GM04504 (cell line): ENCODE measurements at places on chromosomes 4 and X.

DNA sequence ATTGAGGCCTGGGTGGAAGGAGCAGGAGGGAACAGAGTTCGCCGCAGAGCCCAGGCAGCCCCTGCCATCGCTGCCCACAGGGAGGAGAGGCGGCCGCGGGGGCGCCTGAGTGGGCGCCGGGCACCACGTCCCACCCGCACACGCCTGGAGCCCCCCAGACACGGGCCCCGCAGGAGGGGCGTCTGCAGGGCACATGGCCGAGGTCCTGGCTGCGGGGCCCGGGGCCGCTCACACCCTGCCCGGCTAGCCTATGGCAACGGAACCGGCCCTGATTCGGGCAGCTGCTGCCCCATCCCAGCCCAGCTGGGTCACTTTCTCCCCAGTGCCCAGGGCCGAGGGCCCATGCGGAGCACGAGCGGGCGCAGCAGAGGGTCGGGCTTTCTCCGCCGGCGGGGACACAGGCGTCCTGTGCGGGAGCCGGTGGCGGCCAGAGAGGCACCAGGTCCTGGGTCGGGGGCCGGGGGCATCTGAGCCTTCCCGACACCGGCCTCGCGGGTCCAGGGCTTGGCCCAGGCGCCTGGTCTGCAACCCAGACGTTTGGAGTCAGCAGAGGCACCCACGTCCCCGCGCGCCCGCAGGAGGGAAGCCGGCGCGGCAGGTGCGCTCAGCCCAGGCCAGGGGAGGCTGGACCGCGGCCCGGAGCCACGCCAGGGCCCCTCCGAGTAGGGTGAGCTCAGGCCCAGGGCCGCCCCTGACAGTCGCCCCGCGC lies 91.2 kb downstream of the FAM53A start:
- no peak for DNase-seq

GRCh38 chr4:55050418-55050950 lies 74.9 kb downstream of the KDR start:
- DNase-seq, result no peak

- DNase-seq, result no peak
Measured at GRCh38 chr4:22237155-22237751, 278.6 kb downstream of the ADGRA3 start.

DNA sequence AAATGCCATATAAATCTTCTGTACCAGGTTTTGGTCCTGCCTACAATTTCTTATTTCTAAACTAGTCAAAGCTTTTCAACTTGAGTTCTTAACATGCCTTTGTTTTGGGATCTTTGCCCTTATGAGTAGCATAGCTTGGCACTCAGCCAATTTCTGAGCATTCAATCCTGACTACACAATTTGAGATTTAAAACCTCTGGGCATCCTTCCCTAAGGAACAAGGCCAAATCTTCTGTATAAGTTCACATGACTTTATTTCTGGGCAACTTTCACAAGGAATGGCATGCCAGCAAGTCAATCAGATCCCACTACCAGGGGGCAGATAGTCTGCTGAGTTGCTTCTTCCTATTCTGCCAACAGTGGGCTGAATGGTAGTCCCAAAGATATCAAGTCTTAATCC lies 254.2 kb downstream of the ADAMTS3 start:
- no peak for DNase-seq

DNA sequence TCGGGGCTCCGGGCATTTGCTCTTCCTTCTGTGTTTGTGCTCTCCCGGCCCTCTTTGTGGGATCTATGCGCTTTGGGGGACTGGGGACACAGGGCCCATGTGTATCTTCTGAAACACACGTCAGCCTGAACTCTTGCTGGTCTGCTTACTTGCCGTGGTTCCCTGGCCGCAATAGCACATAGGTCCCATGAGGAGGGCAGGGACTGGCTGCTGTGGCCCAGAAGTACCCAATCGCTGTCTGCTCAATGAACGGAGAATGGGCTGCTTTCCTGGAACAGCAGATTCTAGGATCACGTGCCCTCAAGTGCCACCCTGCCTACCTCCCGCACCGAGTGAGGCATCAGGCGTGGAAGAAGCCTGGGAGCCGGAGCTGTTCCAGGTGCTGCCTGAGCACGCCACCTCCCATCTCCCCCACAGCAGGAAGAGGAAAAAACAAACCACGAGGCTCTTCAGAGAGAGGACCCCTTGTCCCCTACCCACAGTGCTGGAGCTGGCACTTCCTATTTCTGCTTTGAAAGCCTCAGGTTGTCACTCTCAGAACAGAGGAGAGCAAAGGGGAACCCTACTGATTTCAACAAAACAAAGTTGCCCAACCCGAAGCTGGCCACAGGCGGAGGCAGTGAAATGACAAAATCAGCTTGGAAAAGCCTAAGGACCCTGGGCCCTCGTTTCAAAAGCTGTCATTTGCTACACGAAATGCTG lies 3.8 kb downstream of the G6PD start:
- no peak for DNase-seq

DNA sequence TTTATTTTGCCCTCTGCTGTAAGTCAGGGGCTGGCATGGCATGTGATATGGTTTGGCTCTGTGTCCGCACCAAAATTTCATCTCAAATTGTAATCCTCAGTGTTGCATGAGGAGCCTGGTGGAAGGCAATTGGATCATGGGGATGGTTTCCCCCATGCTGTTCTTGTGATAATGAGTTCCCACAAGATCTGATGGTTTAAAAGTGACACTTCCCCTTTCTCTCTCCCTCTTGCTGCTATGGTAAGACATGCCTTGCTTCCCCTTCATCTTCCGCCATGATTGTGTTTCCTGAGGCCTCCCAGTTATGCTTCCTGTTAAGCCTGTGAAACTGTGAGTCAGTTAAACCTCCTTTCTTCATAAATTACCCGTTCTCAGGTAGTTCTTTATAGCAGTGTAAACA lies 72.0 kb upstream of the MSX1 start:
- no peak for DNase-seq

GRCh38 chrX:55867708-55868107 lies 150.2 kb downstream of the RRAGB start:
- no peak for DNase-seq

GRCh38 chrX:136582624-136583023 lies 50.6 kb downstream of the VGLL1 start:
- no peak for DNase-seq

DNA sequence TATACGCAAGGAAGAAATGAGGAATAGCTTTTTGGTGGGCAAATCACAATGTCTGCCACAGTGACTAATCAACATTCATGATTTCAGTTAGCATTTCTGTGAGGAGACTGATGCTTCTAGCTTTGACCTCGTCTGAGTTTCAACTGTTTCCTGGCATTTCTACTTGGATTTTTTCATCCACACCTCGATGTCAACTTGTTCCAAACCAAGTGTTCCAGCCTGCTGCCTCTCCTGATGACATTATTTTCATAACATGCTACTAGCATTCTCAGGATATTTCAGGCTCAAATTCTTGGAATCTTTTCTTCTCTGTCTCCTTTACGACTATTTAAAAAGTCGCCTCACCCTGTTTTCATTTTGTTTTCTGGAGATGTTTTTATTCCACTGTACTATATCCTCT lies 90.3 kb upstream of the TEX13D start:
- DNase-seq, result no peak

GRCh38 chr4:158821228-158821971 lies 52.6 kb downstream of the FNIP2 start:
- DNase-seq, result no peak

GRCh38 chr4:63459329-63459728 lies 949.9 kb downstream of the TECRL start:
- DNase-seq, result no peak

DNA sequence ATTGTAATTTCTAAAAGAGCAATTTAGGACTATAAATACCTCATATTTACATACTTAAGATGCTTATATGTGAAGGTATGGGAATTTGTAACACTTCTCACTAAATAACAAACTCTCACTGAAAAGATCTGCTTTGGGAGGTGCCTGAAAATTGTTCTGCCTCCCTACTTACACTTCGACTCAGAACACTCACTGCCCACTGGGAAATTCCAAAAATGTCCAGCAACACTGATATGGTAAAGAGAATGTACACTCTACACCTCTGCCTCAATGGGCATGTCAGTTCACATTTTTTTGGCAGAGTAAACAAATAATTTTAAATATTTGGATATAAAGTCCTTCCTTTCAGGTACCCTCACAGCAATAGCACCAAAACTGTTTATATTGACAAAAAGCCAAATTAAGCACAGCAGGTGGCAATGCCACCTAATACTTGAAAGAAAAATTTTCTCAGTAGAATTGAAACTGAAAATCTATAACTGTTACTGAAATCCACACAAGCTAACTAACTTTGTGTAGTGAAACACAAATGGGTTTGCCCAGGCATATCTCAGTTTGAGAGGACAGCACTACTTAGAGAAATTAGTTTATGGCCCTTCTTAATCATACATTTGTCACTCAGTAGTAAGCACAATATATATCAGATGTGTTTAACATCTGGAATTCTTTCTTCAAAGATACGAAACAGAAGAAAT lies 67.1 kb downstream of the PRDM5 start:
- no peak for DNase-seq

GRCh38 chr4:108540536-108540935 lies 79.8 kb upstream of the RPL34 start:
- DNase-seq, result no peak

DNA sequence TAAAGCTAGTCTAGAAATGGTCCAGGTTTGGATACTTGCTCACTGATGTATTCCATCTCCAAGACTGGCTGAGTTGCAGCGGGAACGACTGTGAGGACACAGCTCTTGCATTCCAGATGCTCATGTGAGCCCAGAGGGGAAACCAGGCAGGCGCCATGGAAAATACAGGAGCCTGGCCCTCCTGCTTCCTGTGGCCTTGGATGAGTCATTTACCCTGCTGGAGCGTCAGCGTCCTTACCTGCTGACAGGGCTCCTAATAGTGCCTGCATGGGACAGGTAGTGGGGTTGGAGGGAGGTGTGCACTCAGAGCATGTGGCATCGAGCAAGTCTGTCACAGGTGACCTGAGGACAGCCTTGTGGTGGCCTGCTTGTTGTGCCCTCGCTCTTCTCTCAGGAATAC lies 69.4 kb downstream of the NSG1 start:
- no peak for DNase-seq

DNA sequence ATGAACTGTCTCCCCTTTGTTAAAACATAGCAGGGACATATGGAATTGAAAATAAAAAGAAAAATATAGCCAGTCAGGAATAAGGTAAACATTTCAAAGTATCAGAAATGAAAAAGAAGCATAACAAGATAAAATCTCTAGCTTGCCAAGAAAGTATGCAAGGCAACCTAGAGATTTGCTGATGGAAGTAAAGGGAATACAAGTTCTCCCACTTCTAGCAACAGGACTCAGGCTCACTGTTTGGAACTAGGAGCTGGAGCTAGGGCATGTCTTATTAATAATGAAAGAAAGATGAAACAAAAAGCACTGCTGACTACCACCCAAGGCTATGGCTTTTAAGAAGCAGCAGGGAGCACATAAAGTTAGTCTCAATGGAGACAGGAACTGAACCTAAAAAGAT lies 18.2 kb downstream of the ANKRD50 start:
- DNase-seq, result no peak

GRCh38 chr4:56424697-56425514 lies 10.5 kb downstream of the PPAT start:
- DNase-seq, result no peak

GRCh38 chr4:102575369-102576129 lies 74.4 kb downstream of the NFKB1 start:
- no peak for DNase-seq

GRCh38 chr4:92599044-92599443 lies 295.3 kb downstream of the GRID2 start:
- DNase-seq, result no peak

- DNase-seq, result no peak
Measured at GRCh38 chrX:126855839-126856524, 36.5 kb downstream of the PRR32 start.

DNA sequence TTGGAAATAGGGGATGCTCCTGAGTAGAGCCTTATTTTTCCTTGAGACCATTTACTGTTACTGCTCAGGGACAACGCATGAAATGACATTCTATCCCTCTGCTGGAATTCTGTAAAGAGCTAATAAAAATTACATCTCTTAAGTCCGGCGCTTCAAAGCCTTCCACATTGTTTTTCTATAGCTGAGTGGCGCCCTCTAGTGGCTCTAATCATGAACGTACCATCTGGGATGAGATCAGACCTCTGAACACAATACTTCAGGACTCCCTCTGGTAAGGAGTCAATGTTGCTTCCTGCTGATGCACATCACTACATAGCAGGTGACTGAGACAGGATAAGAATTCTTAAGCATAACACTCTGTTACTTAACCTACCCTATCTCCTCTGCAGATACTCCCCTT lies 6.0 kb downstream of the HMGN5 start:
- peak; percentile 16 for DNase-seq

GRCh38 chr4:94500685-94501084 lies 48.9 kb downstream of the PDLIM5 start:
- DNase-seq, result no peak

DNA sequence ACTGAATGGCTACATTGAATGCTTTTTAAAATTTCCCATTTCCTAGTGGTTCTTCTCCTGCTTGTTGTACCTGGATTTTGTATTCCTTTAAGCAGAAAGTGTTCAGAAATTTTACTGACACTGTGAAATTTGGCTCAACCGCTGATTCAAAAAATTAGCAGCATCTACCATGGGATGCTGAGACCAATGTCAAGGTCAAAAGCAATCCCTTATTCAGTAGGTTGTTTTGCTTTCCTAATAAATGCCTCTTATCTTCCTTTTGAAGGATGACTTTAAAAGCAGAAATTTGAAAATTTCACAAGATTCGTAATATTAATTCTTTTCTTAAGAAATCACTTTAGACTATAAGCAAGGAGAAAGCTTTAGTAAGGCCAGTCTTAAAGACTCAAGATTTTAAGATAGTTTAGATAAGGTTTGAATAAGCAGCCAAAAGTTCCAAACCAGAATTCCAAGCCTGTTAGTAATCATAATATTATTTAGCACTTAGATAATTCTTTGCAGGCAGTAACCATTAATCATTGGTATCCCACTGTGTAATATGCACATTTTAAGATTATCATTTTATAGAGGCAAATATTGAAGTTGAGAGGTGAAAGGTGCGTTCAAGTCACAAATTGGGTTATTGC lies 508.8 kb downstream of the ANKRD50 start:
- DNase-seq, result no peak

GRCh38 chrX:38273453-38273852 lies 52.8 kb upstream of the SRPX start:
- DNase-seq, result no peak

- DNase-seq, result peak; percentile 68
Measured at GRCh38 chr4:137754652-137755471, 222.6 kb upstream of the PCDH18 start.

- no peak for DNase-seq
Measured at GRCh38 chr4:185591679-185592141, 56.4 kb upstream of the PDLIM3 start.

DNA sequence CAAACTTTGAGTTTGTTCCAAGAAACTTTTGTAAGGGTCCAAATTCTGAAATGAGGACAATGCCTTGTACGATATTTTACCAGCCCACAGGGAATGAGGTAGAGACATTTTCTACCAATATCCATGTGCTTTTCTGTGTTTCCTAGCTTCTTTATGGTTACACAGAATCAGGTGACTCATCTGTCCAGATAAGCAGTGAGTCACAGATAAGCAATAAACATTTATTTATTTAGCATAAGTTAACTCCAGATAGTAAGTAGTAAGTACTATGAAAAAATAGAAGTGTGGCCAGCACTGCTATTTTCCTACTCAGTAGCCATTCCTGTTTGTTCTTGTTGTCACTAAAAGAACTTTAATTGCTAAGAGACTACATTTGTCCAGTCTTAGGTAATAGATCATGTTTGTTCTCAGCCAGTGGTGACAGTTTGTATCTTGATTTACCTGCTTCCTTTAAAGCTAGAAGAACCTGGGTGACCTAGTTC lies 7.4 kb downstream of the AFF1 start:
- no peak for DNase-seq

GRCh38 chr4:20042769-20043168 lies 208.9 kb upstream of the SLIT2 start:
- DNase-seq, result no peak
